Left lobe of liver (tissue), 2 donors: ENCODE measurements at places on chromosomes 5 and 9. TPM values are rescaled to one million over a fixed set of nuclear protein-coding genes. Genes with fewer than 3 reads are reported as not detected.

- DNase-seq: peak; percentile 71
Observed at GRCh38 chr9:71806901-71807307, 38.6 kb upstream of the CEMIP2 start.

DNA sequence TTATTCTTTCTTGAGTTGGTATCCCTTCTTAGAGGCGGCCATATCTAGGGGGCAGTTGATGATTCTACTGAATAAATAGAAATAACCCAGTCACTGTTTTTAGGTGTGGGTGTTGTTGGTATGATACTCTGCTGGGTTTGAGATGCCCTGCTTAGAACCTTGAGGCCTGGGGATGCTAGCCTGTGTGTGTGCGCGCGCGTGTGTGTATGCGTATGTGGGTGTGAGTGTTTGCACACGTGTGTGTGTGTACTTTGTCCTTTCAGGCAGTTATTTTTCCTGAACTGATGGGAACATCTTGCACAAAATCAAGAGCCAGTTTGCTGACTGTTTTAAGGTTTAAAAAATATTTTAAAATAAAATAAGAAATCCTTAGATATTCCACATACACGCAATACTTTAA, 3.3 kb downstream of the SLC28A3 start:
- DNase-seq: no peak

GRCh38 chr9:36037549-36038122, 923 bp downstream of the RECK start:
- DNase-seq: no peak

GRCh38 chr5:89758146-89758545, 651.4 kb downstream of the CETN3 start:
- no peak for DNase-seq

GRCh38 chr5:135116160-135116561, 82.1 kb upstream of the PITX1 start:
- DNase-seq: no peak

- no peak for DNase-seq
Observed at GRCh38 chr5:128208436-128208835, 124.9 kb downstream of the SLC12A2 start.

DNA sequence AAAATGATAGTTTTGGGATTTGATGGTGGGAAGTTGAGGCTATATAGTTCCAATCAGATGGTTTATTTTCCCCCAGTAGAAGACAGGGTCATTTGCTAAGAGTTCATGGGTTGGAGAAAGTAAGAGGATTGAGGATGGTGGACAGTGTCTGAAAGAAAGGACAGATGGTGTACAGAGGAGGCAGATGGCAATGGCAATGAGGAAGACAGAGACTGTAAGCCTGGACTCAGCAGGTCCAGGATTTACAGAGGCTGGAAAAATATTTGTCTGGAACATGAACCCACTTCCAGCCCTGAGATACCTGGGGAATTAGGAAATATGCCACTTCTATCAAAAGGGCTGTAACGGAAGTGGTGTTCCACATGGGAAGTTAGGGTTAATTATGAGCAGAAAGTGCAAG, 84.5 kb downstream of the PCSK1 start:
- DNase-seq: no peak

- no peak for DNase-seq
Observed at GRCh38 chr5:133295520-133295919, 243.7 kb downstream of the HSPA4 start.

DNA sequence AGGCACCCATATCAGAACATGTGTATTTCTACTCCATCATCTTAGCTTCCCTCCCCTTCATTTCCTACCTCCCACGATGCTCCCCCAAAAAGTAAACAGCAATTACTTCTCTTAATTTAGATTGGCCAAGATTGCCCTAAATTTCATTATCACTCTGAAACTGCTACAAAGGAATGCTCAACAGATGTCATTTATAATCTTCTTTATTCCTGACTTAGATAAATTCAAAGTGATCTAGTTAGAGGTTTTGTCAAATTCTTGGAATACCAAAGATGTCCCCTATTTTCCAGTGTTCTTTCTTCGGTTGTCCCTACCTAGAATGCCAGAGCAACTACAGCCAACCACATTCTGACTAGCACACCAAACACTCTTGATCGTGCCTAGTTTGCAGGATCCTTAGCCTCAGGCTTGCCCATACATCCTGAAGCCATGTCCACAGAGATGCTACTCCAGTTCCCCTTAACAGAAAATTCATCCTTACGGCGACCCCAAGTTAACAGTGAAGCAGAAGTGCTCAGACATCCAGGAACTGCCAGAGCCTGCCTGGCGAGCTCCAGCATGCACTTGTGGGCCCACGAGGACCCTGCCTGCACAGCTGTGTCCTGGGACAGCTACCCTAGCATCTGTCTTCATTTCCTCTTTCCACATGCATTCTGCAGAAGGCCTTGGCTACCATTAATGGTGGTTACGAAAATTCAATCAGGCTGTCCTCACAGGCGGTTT, 31.6 kb downstream of the DAP start:
- no peak for DNase-seq

GRCh38 chr9:127311239-127311741, 46.7 kb downstream of the GARNL3 start:
- DNase-seq: peak; percentile 77

- DNase-seq: no peak
Observed at GRCh38 chr5:69359699-69360098, 9.6 kb downstream of the AK6 start.

- peak; percentile 14 for DNase-seq
Observed at GRCh38 chr9:133282464-133283238, 7.7 kb upstream of the ABO start.

- no peak for DNase-seq
Observed at GRCh38 chr5:145934276-145934675, 2.1 kb upstream of the SH3RF2 start.

- no peak for DNase-seq
Observed at GRCh38 chr9:90368928-90369327, 273.7 kb downstream of the DIRAS2 start.

DNA sequence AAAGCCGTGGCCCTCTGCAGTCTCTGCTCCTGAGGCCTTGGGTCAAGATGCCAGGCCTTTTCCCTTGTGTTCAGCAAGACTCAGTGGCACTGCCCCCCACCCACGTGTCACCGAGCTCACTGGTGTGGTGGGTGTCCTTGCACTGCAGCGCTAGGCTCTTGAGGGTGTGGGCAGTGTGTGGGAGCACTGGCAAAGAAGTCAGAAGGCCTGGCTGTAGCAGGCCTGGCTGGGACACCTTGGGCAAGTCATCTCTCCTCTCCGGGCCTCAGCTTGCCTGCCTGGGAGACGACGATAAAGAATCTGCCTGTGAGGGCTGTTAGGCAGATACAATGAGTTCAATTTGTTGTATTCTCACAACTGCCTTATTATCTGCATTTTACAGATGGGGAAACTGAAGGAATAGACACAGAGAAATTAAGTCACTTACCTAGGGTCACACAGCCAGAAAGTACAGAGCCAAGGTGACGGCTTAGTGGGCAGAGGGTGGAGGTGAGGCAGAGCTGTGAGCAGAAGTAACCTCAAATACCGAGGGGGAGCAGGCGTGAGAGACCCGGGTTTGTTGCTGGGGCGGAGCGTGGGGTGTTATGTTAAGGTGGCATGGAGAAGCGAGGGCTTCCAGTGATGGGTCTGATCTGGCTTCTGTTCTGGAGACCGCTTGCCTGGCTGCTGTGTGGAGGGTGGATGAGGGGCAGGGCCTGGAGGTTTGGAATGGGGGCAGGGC, 1.4 kb downstream of the TSPAN17 start:
- no peak for DNase-seq

The IL13 gene
- total RNA-seq: not detected

The ZCCHC7 gene
- total RNA-seq: 6.5 TPM

The PCAT7 gene
- 2.2 TPM for total RNA-seq

The LCN15 gene
- total RNA-seq: not detected

The TSSK1B gene
- total RNA-seq: not detected

The CAMK2A gene
- total RNA-seq: not detected

The STPG3 gene
- not detected for total RNA-seq
